ENCODE measurements at places on chromosomes 3 and 15. TPM values are rescaled to one million over a fixed set of nuclear protein-coding genes. Genes with fewer than 3 reads are reported as not detected.

- no peak for DNase-seq
Observed at GRCh38 chr15:63189941-63190768, 749 bp downstream of the RAB8B start.

- no peak for DNase-seq
Observed at GRCh38 chr15:35737441-35737840, 191.5 kb upstream of the DPH6 start.

DNA sequence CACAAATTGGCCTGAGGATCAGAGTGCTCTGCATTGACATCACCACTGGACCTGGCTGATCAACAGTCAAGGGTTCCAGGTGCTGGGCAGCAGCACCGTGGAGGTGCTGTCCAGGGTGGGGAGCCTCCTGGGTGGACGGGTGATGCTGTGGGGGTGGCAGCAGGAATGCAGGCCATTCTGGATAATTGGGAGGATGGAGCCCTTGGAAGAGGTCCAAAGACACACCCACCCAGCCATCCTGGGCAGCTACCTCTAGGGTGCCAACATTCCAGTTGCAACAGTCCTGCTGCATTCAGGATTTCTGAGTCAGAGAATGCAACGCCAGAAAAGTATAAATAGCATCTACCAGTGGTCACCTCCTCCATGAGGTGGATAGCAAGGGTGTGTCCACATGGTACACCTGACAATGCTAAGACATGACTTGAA, 26.8 kb downstream of the STARD5 start:
- DNase-seq = no peak

GRCh38 chr15:95739131-95739530, 591.4 kb upstream of the NR2F2 start:
- DNase-seq = no peak

DNA sequence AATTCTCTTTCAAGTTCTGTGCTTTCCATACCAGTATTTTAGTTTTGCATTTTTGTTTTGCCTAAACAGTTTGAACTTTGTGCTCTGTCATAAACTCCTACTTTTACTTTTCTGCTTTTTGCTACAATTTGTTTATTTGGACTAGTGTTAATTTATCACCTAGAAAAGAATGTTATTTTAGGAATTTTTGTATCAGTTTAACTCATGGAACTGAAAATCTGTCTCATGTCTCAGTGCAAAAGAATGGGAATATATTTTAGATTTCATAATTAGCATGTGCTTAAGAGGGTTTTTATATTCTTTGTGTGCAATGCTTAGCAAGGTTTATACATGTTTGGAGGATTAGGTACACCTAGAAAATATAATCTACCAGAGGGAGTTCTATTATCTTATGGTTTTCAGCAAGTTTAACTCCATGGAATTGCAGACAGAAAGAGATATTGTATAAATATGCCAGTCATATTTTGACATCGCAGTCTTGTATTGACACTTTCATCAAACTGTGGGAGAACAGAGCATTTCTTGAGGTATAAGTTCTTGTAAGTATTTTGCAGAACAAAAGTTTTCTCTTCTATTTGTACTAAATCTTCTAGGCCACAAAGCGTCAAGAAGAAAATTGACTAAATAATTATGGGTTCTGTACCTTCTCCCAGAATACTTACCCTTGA, 409.9 kb downstream of the RBMS3 start:
- no peak for DNase-seq

GRCh38 chr3:119408243-119408950, 55.0 kb downstream of the TMEM39A start:
- no peak for DNase-seq

DNA sequence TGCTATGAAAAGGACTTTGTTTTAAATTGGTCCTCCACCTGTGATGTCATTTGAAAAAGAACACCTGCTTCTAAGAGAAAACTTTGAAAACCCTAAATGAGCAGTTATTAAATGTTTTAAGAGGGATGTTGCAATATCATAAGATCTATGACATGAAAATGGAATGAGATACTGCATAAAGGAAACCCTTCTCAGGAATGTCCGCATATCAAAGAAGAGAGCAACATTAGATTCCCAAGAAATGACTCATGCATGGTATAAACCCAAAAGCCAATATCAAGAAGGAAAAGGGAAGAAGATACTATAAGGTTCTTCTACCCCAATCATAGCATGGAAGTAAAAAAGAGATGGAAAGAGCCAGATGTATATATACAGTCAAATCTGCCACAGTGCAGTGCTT, 627.5 kb upstream of the LMCD1 start:
- DNase-seq = no peak

DNA sequence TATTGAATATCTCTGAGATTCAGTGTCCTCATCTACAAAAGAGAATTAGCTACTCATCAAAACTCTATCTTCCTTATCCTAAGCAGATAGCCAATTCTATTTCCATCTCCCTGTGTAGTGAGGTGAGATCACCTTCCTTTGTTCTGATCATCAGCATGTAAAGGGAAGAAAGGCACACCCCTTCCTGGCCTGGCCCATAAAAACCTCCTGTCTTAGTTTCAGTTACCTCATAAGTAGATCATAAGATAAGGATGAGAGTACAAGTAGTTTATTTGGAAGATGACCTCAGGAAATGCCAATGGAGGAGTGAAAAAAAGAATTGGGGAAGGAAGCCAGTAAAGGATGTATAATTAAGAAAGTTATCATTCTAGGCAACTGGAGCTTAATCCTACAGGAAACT, 114.5 kb upstream of the GADL1 start:
- no peak for DNase-seq

- DNase-seq = no peak
Observed at GRCh38 chr3:68045976-68046375, 391.6 kb upstream of the SUCLG2 start.

BCL2A1 gene
- 2.3 TPM for total RNA-seq

GOLGA8M gene
- 2.1 TPM for total RNA-seq

ECE2 gene
- not detected for total RNA-seq

Measured in urinary bladder (tissue), 4 donors.